ENCODE measurements at places on chromosomes 5 and 9. TPM values are rescaled to one million over a fixed set of nuclear protein-coding genes. Genes with fewer than 3 reads are reported as not detected.
A peak's percentile ranks its signal among the peaks of the same experiment; 100 is the strongest.

DNA sequence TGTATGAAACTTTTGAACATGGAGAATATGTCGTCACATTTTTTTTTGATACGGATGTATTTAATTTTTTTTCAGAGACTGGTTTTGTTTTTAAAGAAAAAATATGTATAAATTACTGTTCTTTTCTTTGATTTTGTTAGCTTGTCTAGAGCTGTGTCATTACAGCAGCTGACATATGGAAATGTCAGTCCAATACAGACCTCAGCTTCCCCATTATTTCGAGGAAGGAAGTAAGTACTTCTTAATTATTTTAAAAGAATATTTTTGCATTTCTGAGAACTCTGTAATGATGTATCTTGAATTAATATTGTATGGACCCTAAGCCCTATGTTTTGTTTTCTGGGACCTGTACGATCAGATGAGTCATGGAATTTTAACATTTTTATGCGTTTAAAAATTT, 7.6 kb downstream of the TENT2 start:
- no peak for DNase-seq

GRCh38 chr5:135437796-135438560, 9.2 kb downstream of the DCANP1 start:
- DNase-seq, result peak; percentile 55

DNA sequence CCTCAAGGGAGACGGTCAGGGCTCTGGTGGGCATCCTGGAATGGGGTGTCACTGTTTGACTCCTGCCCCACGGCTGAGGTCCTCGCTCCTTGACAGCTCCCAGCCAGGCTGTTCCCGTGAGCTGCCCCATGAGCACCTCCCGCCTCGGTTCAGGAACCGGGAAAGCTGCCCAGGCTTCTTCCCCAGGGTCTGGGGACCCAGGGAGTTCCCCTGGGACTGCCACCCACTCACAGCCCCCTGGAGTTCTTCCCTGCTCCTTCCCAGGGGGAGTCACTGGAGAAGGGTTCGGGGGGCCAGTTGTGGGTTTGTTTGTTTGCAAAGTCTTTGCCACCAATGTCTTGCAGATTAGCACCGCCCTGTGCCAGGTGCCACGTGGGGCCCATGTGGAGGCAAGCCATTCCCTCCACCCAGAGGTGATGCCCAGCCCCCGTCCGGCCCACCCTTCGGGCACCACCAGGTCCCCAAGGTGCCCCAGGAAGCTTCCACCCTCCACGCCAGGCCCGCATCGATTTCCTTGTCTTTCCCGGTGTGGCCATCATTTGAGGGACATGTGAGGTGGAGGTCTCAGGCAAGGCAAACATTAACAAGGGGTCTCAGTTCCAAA, 1.3 kb downstream of the PLPP7 start:
- DNase-seq, result no peak

GRCh38 chr5:26864061-26864460, 174.3 kb downstream of the CDH9 start:
- DNase-seq, result no peak

- DNase-seq, result no peak
Observed at GRCh38 chr9:4573176-4573575, 82.9 kb downstream of the SLC1A1 start.

- DNase-seq, result no peak
Observed at GRCh38 chr5:124193371-124193789, 553.1 kb downstream of the ZNF608 start.

DNA sequence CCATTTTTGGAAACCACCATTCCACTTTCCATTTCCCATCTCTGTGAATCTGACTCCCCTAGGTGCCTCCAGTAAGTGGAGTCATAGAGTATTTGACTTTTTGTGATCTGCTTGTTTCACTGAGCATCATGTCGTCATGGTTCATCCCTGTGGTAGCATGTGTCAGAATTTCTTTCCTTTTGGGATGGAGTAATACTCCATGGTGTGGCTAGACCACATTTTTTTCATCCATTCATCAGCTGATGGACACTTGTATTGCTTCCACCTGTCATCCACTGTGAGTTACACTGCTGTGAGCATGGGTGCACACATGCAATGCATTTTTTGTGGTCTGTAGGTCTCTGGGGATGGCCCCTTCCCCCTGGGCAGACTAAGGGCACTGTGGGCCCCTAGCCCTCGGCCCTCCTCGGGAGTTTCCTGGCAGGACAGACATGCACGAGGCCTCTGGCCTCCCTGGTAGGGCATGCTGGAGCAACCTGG, 115.9 kb downstream of the GADD45G start:
- DNase-seq, result no peak

FOXD4 gene
- 0.20 TPM for total RNA-seq
